SIG-M5 (cell line): ENCODE measurements at places on chromosomes 6 and 20.

DNA sequence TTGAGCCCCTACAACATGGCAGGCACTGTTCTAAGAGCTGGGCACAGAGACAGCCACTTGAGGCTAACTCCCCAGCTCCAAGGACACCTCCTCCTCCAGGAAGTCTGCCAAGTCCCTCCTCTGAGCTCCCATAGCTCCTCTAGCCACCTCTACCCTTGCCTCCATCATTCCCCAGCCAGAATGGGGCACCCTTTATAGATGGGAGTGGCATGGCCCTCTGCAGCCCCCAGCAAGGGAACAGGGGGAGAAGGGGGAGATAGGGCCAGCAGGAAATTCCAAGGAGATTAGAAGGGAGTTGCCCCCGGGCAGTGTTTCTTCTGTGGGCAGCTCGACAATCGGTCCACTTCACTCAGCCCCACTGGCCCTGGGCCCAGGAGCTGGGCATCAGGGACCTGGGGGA is 19.7 kb upstream of the TLDC2 start:
- DNase-seq = no peak

- DNase-seq = no peak
Measured at GRCh38 chr6:149094156-149094555, 223.4 kb upstream of the TAB2 start.

DNA sequence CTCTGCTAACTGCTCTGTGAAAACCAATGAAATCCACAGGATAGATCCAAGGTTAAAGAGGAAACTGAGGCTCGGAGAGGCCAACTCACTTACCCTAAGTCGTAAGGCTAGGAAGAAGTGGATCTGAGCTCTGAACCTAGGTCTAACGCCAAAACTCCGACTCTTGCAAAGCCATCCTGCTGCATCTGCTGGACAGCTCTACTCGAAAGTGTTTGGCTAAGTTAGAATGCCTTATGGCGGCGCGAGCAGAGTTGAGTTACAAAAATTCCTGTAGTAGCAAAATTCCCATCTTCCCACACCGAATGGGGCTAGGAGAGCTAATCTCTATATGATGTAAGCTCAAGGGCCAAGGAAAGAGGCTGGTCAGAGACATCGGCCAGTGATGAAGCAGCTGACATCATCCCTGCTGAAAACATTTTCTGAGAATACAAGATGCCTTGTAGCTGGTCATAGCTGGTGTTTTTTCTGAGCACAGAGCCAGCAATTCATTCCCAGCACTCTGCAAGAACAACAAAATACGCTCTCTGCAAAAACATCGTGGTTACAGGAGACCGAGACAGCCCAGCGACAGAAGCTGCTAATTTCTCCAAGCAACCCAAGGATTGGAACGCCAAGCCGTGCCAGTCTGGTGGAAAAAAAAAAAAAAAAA is 1.8 kb downstream of the SPATA2 start:
- no peak for DNase-seq

- DNase-seq = no peak
Measured at GRCh38 chr6:28758818-28759235, 165.0 kb downstream of the TRIM27 start.

DNA sequence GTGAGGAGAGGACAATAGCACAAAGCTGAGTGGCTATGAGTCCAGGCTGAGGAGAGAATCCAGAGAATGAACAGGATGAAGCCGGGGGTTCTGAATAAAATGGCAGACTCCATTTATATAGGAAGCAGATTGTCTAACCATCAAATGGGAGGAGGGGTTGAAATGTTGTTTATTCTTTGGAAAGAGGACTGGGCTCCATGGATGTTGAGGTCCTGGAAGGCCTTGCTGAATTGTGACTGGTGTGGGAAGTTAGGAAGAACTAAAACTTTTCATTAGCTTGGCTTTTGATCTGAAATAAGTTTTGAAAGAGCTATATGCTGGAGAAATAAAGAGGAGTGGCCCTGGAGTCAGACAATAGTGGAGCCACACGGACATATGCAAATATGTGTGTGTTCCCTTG is 647.8 kb downstream of the RNF144B start:
- no peak for DNase-seq

DNA sequence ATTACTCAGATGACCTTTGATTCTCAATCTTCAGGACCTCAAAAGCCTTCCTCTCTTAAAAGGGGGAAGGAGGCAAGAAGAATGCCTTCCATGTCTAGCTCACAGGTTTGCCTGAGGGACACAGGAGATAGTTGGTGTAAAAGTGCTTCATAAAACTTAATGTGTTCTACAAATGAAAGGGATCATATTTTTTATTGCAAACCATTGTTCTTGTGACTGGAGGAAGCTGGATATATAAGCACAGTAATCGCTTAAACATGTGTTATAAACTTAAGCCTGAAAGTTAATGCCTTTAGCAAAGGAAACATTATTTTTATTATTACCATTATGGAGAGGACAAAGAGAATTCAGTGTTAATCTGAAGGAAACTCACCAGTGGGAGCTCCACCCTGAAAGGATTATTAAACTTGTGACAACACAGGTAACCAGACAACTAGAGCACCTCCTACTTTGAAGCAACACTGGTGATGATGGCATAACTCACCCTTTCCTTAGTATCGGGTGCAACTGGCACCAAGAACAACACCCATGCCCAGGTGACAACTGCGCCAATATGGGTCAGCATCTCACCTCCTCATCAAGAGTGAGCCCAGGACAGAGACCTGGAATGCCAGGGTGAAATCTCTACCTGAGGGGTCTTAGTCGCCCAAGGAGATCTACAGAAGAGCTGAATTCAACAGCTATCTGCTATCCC is 288.7 kb upstream of the PRDM1 start:
- no peak for DNase-seq

DNA sequence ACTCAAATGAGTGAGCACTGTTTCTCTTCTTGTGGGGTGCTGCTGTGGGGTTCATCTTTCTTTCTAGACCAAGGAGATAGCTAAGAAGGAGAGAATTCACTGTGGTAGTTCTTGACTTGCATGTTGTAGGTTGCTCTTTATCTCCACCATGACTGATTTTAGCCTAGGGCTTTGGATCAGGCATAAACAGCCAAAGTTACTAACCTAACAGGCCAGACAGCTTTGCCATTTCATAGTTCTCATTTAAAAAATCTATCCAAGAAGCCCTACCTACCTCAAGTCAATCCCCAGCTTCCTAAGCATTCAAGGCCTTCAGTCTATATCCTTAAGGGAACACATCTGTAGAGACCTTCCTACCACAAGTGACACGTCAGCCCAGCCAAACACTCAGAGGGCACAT is 107.9 kb upstream of the CARMIL1 start:
- no peak for DNase-seq

DNA sequence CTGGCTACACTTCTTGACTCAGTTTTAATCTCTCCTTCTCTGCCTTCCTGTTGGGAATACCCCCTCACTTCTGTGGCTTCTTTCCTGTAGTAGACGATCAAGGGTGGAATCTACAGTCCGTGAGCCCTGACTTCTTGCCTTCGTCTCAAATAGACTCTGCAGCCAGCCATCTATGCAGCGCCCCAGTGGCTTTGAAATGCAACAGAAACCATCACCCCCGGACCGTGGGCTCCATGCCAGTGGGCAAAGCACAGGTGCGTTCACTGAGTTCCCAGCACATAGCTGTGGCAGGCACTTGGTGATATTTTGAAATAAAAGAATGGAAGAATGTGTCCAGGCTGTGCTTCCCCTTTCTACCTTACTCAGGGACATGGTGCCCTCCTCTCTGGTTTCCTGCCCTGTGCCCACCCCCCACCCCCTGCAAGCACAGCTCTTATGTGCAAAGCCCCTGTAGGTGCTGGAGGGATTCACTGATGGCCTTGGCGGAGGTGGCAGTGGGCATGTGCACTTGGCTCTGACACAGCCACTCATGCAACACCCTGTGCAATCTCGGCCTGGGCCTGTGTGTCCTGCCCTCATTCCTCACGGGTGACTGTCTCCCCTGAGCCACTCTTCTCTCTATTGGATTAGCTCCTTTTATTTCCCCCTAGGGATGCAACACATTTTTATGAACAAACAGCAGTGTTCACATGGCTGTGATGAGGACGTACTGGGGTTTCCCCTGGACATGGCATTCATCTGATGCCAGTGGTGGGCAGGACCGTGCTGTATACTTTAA is 5.5 kb upstream of the CDSN start:
- DNase-seq = no peak

- no peak for DNase-seq
Measured at GRCh38 chr20:90651-91050, 3.2 kb downstream of the DEFB125 start.

- no peak for DNase-seq
Measured at GRCh38 chr20:62374331-62375152, 7.4 kb upstream of the LAMA5 start.

DNA sequence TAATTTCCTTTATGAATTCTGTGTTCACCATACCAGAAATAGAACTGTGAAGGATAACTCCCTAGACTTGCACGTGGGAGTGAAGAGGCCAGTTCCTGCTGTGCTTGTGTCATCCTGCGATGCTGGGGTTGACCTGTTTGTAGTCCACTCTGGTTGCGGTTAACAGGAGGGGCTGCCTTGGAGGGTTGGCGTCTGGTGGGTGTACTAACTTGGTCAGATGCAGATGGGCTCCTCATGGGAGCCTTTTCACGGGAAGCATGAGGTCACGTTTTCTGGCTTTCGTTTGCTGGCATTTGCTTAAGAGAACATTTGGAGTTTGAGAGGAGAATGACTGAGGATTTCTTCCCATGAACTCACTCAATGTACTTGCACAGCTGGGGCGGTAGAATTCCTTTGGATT is 41.2 kb downstream of the IGF2R start:
- DNase-seq = no peak

DNA sequence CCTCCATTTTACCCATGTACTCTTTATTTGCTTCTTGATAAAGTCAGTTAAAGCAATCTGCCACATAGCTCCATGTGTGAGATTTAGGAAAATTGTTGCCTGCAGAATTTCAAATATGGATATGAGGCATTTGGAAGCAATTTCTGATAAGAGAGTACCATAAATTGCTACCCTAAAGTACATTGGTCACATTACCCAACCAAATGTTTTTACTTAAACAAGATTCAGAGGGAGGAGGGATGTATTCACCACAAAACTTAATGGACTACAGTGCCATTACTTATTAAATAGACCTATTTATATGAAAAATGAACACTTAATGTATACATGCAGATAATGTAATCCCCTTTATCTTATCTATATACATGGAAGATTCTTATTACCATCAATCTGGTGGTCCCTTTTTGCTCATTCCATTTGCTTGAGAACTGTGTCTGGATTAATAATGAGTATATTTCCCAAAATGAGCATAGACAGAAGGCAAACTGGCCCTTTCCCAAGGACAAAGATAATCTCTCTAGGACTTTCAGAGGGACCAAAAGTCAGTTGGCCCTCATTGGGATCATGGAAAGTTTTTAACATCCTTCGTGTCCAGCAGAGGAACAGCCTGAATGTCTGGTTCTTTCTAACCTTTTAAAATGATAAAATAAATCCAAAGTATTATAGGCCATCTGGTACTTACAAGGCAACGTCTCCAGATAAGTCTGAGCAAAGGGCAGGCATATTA is 526.4 kb downstream of the CBLN4 start:
- DNase-seq = no peak

DNA sequence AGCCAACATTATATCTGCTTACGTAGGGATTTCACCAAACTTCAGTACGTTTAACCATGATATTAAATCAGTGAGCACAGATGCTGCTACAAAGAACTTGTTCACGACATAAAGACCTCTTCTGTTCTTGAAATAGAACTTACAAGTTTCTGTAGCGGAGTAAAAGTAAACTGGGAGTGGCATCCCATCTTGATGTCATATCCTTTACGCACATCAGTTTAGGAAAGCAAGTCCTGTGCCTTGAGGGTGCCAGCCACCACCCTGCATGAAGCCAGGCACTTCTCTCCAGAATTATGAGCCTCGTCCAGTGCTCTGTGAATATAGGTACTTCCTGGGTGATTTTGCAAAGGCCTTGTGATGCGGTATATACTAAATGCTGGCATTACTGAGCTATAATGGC is 122.6 kb downstream of the BTBD3 start:
- no peak for DNase-seq

DNA sequence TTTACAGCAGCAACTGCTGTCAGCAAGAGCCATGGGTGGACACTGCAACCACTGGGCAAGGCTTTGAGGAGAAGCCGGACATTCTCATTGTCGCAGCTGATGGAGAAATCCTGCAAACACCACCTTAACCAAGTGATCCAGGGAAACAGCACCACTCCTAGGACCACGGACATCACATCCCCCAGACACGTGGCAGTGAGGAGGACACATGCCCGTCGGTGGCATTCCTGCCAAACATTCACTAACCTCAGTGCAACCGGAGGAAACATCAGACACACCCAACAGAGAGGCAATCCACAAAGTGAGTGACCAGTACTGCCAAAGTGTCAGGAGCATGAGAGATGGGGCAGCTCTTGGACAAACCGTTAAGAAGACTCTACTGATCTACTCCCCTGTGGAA is 16.6 kb upstream of the IRF4 start:
- no peak for DNase-seq

- DNase-seq = no peak
Measured at GRCh38 chr6:154763650-154764049, 30.4 kb downstream of the SCAF8 start.
